ENCODE measurements at places on chromosomes 1 and 21.

DNA sequence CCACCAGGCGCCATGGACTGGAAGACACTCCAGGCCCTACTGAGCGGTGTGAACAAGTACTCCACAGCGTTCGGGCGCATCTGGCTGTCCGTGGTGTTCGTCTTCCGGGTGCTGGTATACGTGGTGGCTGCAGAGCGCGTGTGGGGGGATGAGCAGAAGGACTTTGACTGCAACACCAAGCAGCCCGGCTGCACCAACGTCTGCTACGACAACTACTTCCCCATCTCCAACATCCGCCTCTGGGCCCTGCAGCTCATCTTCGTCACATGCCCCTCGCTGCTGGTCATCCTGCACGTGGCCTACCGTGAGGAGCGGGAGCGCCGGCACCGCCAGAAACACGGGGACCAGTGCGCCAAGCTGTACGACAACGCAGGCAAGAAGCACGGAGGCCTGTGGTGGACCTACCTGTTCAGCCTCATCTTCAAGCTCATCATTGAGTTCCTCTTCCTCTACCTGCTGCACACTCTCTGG lies 3.8 kb downstream of the GJB3 start:
- DNase-seq = no peak

DNA sequence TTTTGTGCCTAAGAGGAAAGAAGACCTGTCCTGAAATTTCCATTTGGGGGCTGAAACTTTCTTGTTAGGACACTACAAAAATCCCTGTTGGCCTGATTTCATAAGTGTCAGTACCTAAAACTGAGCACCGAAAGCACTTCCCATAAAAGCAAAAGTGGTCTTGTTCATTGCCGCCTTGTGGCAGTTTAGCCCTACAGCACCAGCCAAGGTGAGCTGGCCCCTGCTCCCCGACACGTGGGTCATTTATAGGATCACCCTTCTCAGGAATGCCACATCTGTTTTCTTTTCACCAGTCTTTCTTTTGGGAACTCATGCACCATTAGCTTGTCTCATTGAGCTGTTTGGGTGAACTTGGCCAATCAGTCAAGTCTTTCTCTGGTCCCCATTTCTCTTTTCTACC lies 155.8 kb upstream of the KAZN start:
- DNase-seq = no peak

DNA sequence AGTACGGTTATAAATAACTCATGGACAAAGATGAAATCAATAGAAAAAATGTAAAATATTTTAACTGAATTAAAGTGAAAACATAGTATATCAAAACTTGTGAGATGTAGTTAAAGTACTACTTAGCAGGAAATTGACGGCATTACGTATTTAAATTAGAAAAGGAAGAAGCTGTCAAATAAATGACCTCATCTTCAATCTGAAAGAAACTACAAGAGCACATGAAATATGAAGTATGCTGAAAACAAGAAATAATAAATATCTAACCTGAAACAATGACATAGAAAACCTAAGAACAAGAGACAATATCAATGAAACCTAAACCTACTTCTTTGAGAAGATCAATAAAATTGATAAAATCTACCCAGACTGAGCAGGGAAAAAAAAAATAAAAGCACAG lies 122.2 kb upstream of the PDE4B start:
- no peak for DNase-seq

- no peak for DNase-seq
Observed at GRCh38 chr1:159443066-159443750, 3.7 kb downstream of the OR10J1 start.

- peak; percentile 34 for DNase-seq
Observed at GRCh38 chr1:186957314-186957713, 128.6 kb downstream of the PLA2G4A start.

- no peak for DNase-seq
Observed at GRCh38 chr1:234243521-234244260, 129.6 kb upstream of the COA6 start.

GRCh38 chr1:27603309-27603680 lies 649 bp downstream of the AHDC1 start:
- no peak for DNase-seq

- DNase-seq = no peak
Observed at GRCh38 chr1:44076066-44076465, 42.6 kb upstream of the KLF17 start.

GRCh38 chr1:155285063-155285462 lies 7.8 kb downstream of the HCN3 start:
- no peak for DNase-seq

DNA sequence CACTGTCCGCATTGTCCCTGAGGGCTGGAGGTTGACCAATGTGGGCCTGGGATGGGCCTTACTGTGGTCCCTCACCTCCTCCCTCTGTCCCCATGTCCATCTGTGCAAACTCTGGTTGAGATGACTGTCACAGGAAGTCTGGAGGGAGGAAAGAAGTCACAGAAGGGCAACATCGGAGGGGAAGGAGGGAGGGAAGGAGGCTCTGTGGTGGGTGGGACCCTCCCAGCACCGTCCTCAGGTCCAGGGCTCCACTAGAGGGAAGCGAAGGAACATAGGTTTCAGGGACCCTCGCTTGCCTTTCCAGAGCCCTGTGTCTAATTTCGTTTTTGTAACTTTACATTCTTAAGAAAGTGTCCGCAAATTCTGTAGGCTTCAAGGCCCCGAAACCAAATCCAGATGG lies 111.3 kb upstream of the SLC44A3 start:
- DNase-seq = no peak

DNA sequence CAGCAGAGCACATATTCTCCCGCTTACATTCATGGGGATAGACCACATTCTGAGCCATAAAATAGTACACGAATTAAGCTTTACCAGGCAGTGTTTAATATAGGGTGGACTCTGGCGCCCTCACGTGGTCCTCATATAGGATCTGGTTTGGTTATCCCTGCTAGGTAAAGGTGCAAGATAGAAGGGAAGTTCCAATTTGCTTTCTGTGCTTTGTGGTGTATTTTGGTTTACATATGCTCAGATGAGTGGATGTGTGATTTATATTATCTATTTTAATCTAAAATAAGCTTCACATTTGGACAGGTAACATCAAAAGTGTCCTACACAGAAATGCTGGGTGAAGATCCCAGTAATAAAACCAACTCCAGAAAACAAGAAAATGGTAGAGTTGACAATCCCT lies 3.6 kb downstream of the CR1 start:
- peak; percentile 76 for DNase-seq

GRCh38 chr1:161907265-161907664 lies 116.4 kb downstream of the OLFML2B start:
- DNase-seq = no peak

DNA sequence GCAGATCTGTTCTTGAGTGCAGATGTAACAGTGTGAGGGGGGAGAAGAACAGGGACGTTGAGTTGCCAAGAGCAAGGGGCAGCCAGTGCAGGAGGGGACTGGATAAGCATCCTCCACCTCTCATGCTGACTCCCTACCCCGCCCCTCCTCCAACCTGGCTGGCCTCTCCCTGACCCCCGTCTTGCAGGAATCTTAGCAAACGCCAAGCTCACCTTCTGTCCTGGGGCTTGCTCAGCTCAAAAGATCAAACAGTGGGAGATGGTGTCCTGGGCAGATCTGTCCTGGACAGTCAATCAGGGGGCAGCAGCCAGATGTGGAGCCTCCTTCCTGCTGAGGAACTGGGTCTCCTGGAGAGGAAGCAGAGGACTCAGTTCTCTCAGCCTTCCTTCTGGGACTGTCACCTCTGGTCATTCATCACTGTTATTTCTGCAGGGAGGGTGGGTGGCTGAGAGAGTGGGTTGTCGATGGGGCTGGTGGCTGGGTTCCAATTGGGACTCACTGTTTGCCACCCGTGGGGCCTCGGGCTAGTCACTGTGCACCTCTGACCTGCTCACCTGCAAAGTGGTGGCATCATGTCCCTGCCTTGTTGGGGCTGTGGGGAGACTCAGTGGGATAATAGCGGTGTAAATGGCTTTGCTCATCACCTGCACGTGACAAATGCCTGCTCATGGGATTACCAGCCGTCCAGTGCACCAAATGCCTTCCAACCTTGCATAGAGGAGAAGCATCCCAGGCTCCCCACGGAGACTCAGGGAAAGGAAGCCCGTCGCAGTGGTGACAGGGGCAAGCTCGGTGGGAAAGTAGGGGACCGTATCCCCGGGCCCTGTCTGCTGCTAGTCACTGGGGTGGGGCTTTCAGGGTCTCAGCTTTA lies 154.4 kb downstream of the PTPRU start:
- no peak for DNase-seq

GRCh38 chr1:24303600-24303999 lies 15.6 kb upstream of the GRHL3 start:
- no peak for DNase-seq

GRCh38 chr1:185556561-185556960 lies 177.6 kb upstream of the HMCN1 start:
- no peak for DNase-seq

- no peak for DNase-seq
Observed at GRCh38 chr1:186165303-186165702, 209.8 kb downstream of the TPR start.

- no peak for DNase-seq
Observed at GRCh38 chr1:33018112-33018511, 18.6 kb downstream of the AK2 start.

- DNase-seq = no peak
Observed at GRCh38 chr21:25360593-25360992, 246.7 kb downstream of the MRPL39 start.

GRCh38 chr1:227356620-227357146 lies 38.4 kb upstream of the CDC42BPA start:
- DNase-seq = no peak

DNA sequence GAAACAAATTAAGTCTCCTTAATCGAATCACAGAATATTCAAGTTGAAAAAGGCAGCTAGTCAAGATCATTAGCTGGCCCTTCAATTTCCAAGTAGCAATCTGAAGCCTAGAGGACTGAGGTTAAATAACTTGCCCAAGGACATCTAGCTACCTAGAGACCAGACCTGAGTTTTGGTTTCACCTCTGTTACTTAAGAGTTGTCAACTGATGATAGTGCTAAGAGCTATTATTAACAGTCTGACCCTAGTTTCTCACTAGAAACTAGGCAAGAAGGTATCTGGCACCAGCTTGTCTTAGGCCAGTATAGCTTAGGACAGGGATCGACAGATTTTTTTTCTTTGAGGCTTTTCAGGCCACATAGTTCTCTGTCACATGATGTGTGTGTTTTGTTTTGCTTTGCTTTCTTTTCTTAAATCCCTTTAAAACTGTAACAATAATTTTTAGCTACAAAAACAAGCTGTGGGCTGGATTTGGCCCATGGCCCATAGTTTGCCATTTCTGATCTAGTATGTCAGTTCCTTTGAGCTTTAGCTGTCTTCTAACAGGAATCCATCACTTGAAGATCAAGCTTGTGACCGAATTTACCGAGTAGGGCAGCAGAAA lies 23.2 kb downstream of the TRIM45 start:
- no peak for DNase-seq

- no peak for DNase-seq
Observed at GRCh38 chr1:43832255-43832654, 101.3 kb upstream of the ARTN start.

DNA sequence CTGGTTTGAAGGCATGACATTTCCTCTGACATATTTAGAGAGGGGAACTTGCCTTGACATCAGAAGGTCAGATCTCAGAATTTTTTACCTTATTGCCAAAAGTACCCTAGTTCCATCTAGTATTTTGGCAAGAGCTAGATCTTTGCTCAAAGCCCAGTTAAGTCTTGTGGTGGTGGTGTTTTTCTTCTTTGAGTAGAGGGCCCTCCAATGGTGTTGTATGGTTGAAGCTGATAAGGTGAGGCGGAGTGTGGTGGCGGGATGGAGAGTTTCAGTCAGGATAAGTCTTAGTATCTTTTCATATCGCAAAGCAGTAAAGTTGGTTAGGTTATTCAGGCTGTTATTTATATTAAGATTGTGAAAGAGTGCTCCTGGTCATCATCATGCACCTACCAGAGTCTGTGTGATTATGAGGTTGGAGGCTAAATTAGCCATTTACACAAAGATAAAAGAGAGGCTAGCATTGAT lies 20.1 kb upstream of the MACF1 start:
- DNase-seq = no peak

DNA sequence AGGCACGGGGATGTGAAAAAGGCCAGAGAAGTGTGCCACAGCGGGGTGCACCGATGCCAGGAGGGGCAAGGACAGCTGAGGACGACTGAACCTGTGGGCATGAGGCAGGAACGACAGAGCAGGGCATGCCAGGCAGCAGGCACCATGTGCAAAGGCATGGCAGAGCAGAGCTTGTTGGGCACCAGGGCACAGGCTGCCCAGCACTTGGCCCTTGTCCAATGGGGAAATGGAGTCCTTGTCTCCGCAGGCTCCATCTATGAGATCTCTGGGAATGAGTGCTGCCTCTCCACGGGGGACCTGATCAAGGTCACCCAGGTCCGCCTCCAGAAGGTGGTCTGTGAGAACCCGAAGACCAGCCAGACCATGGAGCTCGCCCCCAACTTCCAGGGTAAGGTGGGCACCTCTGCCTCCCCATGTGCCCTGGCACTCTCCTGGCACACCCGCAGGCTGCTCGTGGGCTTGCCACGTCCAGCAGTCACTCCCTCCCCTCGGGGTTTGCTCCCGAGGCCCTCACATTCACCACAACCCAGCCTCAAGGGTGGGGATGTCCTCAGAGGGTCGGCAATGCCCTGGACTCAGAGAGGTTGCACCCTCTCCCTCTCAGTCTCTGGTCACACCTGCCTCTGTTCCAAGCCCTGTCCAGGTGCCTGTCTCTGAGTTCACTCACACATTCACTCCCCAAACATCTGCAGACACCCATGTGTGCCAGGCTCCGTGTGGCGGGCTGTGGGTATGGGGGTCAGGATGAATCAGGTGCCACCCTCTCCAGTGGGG lies 4.2 kb downstream of the THEMIS2 start:
- DNase-seq = no peak

DNA sequence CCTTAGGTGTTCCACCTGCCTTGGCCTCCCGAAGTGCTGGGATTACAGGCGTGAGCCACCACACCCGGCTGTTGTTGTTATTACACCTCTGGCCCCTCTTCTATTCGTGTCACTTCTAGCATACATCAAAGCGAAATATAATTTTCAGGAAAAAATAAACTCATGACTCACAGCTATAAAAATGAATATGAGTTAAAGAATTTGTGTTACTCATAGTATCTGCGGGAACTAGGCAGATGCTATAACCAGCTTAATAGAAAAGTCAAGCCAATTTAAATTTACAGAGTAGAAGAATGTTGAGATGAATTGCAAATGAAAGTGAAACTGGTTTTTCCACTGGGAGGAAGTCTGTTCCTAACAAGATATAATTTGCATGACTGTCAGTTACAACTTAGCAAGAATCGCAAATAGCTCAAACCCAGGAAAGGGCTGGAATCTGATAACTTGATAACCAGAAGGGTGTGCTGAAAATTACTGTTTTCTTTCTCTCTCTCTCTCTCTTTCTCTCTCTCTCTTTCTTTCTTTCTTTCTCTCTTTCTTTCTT lies 11.2 kb downstream of the OR2W3 start:
- DNase-seq = peak; percentile 80
